Left lung (tissue), 14 donors: ENCODE measurements at places on chromosomes 1 and 21.
A peak's percentile ranks its signal among the peaks of the same experiment; 100 is the strongest.

- DNase-seq: no peak
Observed at GRCh38 chr1:10252508-10252907, 42.1 kb downstream of the KIF1B start.

DNA sequence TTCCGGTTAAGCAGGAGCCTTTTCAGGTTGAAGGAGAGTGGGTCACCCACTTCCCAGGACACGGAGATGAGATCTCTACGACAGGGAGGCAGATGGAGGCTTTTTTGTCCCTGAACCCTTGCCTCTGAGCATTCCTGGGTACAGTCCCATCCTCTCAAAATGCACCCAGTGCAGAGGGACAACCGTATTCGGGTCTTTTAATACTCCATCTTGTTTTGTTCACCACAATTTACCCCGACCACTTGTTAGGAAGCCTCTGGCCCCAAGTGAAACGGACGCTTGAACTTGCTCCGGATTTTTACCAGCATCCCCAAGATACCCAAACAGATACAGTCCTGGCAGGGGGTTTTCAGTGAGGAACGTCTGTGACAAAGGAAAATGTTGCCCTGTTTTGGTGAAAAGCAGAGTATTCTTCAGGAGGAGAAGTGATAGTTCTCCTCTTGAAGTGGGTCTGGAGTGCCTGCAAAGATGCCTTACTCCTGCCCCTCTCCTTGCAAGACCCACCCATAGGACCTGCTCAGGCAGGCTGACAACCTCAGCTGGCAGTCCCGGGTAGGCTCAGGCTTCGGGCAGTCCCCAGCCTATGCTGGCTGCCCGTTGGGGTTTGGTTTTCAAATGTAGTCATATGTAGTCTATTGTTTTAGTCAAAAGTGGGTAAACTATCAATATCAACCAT, 669 bp upstream of the ARL8A start:
- DNase-seq: no peak

DNA sequence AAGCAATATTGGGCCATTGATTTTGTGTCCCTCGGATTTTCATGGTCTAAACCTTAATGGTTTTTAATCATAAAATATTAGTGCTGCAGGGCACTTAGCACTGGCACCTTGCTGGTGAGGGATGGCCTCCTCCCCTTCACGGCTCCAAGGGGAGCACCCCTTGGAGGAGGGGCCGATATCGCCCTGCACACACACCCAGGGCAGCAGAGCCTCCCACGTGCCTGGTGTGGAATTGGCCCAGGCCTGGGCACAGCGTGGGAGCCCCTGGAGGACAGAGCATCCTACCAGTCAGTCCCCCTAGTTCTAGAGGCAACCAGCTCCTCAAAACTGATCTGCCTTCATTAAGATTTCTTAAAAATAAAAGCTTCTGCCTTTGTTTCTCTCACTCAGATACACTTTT, 90.7 kb upstream of the CSF3R start:
- peak; percentile 19 for DNase-seq

DNA sequence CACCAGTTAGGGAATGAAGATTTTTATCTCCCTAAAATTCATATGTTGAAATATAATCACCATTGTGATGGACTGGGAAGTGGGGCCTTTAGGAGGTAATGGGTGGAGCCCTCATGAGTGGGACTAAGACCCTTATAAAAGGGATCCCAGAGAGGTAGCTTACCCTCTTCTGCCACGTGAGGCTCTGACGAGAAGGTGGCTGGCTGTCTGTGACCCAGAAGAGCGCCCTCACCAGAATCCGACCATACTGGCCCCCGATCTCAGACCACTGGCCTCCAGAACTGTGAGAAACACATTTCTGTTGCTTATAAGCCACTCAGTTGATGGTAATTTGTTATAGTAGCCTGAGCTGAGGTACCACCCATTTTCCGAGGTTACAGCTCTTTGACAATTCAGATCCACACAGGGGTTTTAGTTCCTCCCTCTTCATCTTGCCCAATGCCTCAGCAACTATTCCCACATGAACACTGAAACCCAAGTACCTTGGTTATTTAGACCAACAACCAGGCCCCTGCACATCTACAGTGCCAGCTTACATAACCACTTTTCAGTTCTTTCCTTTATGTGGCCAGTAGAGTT, 27.6 kb upstream of the HUNK start:
- no peak for DNase-seq

DNA sequence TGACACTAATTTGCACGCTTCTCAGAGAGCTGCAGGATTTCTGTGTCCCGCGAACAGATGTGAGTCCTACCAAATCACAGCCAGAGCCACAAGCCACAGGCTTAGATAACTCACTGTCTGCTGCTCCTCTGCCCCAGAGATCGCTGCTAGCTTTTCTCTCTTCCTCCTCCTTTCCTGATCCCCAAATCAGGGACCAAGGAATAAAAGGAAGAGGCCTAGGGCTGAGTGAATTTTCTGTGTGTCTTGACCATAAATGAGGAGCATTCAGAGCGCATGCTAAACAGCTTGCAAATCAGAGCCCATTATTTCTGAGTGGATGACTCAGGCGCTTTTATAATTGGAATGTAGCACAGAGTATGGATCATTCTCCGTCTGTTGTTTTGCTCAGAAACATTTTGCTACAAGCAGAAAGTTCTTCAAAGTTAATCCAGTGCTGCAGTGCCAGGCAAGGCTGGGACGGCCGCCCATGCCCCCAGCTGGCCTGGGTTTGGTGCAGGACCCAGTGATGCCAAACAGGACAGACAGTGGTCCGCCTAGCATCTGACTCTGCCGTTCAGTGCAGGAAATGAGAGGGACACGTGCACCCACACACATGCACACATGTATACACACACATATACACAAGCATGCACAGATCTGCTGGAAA, 38.2 kb downstream of the KCNAB2 start:
- no peak for DNase-seq

DNA sequence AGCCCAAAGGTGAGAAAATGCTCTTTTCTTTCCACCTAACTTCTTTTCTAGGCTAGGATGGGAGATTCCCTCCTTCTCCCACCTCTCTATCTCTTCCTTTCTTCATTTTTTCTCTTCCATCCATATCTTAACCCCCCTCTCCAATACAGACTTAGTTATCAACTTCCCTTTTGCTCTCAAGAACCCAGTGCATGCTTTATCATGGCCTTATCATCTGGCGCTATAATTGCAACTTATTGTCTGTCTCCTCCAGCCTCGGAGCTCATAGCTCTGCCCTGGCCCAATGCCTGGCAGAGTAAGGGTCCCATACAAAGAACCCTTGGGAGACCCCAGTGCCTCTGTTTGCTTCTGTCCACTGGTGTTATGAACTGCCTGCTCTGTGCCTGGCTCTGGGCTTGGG, 71.0 kb upstream of the NFASC start:
- no peak for DNase-seq

DNA sequence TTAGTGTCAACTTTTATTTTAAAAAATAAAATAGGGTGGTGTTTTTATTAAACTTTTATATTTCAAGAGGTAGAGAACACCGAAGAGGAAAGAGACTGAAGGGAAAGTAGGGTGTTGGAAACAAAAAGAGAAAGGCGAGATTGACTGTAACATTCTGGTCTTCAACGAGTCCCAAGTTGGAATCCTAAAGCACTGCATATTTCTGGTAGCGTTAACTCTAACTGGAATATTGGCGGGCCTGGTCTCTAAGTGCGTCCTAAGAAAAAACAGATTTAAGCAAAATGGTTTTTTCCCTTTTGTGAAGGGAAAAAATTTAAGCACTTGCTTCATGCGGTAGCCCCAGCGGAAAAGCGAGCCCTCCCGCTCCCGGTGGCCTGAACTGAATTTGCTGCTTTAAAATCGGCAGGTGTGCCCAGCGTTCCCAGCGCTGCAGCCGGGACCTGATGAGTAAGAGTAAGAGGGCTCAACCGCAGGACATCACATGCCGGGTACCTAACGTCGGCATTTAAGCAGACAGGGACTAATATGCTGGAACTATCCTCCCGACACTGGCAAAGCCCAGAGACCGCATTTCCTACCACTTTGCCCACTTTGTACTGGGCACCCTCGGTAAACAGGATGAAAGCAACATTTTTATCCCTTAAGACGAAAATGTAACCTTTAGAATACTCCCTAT, 30.5 kb upstream of the NFIA start:
- DNase-seq: no peak

- DNase-seq: no peak
Observed at GRCh38 chr1:63914706-63915105, 140.9 kb downstream of the ROR1 start.

- DNase-seq: no peak
Observed at GRCh38 chr1:220699044-220699443, 8.9 kb downstream of the C1orf115 start.
